Panc1 (cell line): ENCODE measurements at places on chromosomes 2 and 18.

DNA sequence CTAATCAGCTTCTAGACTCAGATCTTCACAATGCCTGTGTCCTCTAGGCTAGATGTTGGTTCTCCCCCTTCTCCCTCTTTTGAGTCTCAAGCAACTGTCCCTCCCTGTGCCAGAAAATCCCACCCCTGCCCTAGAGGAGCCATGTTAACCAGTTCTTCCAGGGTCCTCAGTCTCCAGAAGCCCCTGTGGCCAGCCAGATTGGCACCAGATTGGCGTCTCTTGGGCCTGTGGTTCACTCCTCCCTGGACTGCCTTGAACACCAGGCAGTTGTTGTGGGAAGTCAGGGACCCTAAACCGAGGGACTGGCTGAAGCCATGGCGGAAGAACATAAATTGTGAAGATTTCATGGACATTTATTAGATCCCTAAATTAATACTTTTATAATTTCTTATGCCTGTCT lies 36.6 kb downstream of the CYP26B1 start:
- no peak for DNase-seq

GRCh38 chr2:223626716-223627115 lies 24.6 kb upstream of the SCG2 start:
- no peak for DNase-seq

DNA sequence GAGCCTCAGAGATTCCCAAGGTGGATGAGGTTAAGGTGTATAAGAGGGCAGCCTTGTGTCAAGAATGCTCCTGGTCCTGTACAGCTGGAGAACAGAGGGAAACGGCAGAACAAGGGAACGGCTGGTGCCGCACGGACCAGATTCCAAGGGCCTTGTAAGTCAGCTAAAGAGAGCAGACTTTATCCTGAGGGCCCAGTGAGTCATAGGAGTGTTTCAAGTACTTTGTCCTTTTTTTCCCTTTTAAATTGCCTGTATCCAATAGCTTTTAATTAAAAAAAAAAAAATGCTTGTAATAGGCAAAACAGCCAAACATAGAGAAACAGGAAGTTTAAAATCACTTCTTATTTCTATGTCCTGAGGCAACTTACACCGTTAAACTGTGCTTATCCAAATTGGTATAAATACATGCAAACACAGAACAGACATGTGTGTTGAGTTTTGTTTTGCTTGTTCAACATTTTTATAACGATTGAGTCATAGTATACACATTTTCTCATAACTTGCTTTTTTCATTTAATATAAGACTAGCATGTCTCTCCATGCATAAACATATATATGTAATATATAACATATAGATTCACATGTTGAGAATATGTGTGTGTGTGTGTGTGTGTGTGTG lies 42.1 kb upstream of the EVA1A start:
- no peak for DNase-seq

- no peak for DNase-seq
Observed at GRCh38 chr2:37771600-37772088, 100.2 kb upstream of the CDC42EP3 start.

DNA sequence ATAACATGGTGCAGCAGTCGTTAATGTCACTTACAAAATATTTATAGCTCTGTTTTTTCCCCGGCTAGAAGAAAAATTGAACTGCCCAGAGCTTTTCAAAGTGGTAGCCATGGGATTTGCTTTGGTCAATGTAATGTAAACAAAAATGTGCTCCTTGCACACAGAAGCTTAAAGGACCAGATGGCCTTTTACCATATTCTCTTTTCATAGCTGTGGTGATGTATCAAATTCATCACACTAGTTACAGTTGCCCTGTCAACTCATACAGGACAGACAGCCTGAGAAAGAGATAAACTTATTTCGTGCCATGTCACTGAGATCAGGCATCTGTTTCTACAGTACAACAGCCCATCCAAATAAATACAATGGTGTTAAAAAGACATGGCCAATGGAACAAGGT lies 368.1 kb upstream of the CDH19 start:
- DNase-seq, result no peak

GRCh38 chr2:56244911-56245530 lies 61.2 kb downstream of the CCDC85A start:
- DNase-seq, result no peak

- DNase-seq, result no peak
Observed at GRCh38 chr2:240568678-240569522, 616 bp downstream of the RNPEPL1 start.
